ENCODE measurements at places on chromosomes 7 and 10.

- DNase-seq, result no peak
These were observed 1323.5 kb upstream of the LRRTM3 start for GRCh38 chr10:65602182-65602865.

DNA sequence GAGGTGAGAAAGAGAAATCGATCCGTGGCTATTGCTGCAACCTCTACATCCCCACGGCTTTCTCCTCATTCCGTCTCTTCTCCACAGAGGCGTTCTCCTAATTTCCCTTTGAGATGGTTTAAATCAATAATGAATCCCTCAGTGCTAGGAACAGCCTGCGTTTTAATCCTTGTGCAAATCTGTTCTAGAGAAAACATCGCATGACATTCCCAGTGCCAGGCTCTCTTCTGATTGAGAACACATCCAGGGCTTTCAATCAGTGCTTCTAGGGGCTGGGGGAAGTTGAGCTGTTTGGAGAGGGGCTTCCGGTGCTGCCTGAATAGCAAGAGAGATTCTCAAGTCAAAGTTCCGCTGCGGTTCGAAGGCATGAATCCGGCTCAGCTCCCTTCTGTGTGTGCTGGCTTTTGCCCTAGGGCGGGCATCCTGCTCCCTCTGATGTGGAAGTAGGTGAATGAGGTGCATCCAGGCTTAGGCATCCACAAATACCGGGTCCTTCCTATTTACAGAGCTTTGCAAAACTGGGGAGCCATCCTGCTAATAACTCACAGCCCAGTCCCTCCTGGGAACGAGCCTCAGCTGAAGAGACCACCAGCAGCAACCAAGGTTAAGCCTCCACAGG lies 62.8 kb downstream of the CHST15 start:
- DNase-seq, result no peak

DNA sequence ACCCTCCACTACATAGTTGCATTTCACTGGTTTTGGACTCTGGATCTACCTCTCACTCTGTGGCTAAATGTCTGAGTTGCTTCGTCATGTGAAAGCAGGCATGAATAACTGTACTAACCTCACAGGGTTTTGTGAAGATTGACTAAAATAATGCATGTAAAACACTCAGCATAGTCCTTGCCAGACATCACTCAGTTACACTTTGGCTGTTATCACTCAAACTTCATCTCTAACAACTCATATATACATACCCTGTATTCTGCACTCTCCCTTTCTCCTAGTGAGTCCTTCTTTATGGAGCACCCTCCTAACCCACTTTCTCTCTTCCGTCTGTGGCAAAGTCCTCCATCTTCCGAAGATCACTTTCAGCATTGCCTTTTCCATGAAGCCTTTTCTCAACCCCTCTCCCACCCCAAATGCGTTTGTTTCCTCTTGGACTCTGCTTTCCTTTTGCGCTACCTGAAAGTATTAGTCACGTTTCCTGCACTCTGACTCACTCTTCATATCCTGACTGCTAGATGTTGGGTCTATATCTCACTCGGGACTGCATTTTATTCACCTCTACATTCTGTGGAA lies 72.6 kb downstream of the OSBPL3 start:
- DNase-seq, result no peak

GRCh38 chr7:126700807-126701604 lies 551.7 kb downstream of the GRM8 start:
- peak; percentile 76 for DNase-seq

- DNase-seq, result no peak
These were observed 184.7 kb upstream of the KAT6B start for GRCh38 chr10:74641659-74642058.

GRCh38 chr10:74384615-74385183 lies 233.7 kb downstream of the ADK start:
- DNase-seq, result no peak

DNA sequence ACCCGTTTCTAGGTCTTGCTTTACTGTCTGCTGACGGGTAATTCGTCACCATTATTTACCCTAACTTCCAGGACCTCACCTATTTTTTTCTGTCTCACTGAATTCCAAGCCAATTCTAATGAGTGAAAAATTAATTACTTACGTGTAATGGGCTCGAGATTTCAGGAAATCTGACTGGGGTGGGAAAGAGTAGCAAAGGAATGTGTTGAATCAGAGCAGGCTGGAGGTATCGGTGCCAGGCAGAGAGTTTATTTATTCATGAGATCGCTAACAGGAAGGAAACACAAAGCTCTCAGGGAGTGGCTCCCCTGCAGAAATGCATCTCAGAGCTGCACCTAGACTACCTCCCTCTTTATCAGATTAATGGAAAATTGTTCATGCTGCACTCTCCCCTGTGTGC lies 4.0 kb upstream of the DIP2C start:
- DNase-seq, result no peak

- DNase-seq, result peak; percentile 68
These were observed 122.7 kb upstream of the PDSS1 start for GRCh38 chr10:26574783-26575182.

Measured in GM20000 (cell line).